ENCODE measurements at places on chromosomes 13 and 19.

DNA sequence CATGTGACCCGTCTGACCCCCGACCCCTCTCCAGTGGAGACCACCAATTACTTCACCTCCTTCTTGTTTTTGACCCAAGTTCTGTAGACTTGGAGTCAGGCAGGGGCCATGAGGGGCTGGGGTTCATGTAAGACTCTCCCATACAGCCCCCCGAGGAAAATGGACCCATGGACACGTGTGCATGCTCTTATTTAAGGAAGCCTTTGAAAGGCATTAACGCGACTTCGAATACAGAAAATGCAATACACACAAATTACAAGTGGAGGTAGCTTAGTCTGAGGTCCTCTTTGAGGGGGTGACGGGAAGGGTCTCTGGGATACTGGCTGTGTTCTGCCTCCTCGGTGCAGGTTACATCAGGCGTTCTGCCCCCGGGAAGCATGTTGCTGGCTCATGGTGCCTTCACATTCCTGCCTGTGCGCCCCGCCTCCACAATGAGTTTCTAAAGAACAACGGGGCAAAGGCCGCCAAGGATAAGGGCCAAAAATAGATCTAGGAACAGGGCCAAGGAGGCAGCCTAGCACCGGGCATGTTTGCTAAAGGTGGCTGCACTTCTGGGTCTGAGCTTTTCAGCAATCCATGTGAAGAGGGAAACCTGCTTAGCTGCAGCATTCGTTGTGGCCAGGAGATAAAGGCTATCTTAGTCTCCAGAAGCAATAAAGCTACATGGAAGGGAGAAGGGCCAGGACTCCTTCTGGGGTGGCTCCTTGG is 54.5 kb downstream of the RAB20 start:
- no peak overlapping the region for H3K27ac ChIP-seq
- no peak overlapping the region for H3K4me3 ChIP-seq
- H3K4me1 ChIP-seq, result no peaks in the 10 kb centered on the region
- no peak for DNase-seq

DNA sequence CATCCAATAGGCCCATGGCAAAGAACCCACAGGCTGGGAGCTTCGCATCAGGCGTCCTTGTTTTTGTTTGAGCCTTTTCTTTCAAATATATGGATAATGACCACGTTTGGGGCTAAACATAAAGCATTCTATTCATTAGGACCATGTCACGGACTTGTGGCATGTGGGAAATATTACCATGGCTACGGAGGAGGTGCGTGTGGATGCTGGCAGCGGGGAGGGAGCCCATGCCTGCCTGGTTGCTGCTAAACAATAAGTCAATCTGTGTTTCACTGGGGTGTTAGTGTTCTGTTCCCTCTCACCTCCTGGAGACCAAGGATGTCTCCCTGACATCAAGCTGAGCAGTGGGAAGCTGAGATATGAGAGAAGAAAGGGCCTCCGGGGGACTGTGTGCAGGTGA is 121.1 kb downstream of the IRS2 start:
- H3K27me3 ChIP-seq, result peaks cover 6% of the 10 kb centered on the region
- no peak for DNase-seq
- H3K36me3 ChIP-seq, result no peaks in the 10 kb centered on the region
- H3K27ac ChIP-seq, result no peak overlapping the region

GRCh38 chr13:98385606-98386005 is 191.3 kb downstream of the STK24 start:
- H3K27me3 ChIP-seq, result peaks cover 18% of the 10 kb centered on the region
- no peak overlapping the region for H3K27ac ChIP-seq
- H3K36me3 ChIP-seq, result no peaks in the 10 kb centered on the region

DNA sequence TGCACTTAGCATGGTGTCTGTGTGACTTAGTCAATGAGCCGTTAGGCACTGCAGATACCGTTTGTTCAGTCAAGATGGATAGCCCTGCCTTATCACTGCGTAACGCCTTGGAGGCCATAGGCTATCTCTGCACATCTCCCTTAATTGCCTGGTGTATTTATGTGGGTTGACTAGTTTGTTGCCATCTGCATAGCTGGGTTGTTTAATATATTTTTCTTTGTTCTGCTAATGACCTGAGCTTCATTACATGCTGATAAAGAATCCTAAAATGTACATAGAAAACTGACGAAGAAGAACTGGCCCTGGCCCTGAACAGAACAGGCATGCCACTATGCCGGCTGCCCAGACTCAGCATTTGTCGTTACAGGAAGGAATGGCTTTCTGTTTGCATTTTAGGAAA is 297.8 kb downstream of the SHISA2 start:
- DNase-seq, result no peak
- H3K4me1 ChIP-seq, result peaks cover 7% of the 10 kb centered on the region
- no peaks in the 10 kb centered on the region for H3K36me3 ChIP-seq
- H3K27me3 ChIP-seq, result peaks cover 15% of the 10 kb centered on the region
- no peak overlapping the region for H3K4me3 ChIP-seq

GRCh38 chr13:44305286-44305685 is 68.3 kb upstream of the SERP2 start:
- H3K36me3 ChIP-seq, result no peaks in the 10 kb centered on the region
- H3K27ac ChIP-seq, result no peak overlapping the region
- no peak for DNase-seq
- peaks cover 6% of the 10 kb centered on the region for H3K27me3 ChIP-seq

GRCh38 chr19:19540064-19540714 is 2.1 kb downstream of the CILP2 start:
- peak; percentile 79 for DNase-seq
- H3K27ac ChIP-seq, result peak overlapping the region; percentile 73
- peaks cover 18% of the 10 kb centered on the region for H3K27me3 ChIP-seq
- H3K4me1 ChIP-seq, result peaks cover 21% of the 10 kb centered on the region

GRCh38 chr19:28134311-28134710 is 1078.6 kb downstream of the UQCRFS1 start:
- no peaks in the 10 kb centered on the region for H3K4me1 ChIP-seq
- no peaks in the 10 kb centered on the region for H3K36me3 ChIP-seq
- DNase-seq, result no peak
- H3K27me3 ChIP-seq, result no peaks in the 10 kb centered on the region
- no peak overlapping the region for H3K27ac ChIP-seq

DNA sequence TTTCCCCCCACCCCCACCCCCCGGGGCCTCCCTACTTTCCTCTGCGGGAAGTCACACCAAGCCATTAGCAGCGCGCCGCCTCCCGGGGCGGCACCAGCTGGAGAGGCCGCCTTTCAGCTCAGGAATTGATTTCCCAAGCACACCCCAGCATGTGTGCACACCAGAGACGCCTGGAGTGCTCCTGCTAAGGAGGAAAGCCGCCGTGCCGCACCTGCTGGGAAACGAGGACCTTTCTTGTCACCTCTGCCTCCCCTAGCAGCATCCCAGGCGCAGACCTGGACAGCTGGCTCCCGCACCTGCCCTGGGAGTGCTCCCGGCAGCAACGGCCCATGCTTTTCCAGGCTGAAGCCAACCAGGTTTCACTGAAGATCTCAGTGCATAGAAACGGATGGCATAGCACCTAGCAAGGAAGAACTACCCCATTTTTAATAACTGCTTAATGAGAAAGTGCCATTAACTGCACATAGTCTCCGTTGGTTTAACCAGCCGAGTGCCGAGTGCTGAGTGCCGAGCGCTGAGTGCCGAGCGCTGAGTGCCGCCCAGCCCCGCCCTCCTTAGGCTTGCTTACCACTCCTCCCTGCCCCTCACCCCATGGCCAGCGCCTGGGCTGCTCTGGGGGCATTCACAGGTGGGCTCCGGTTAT is 165.0 kb downstream of the USP12 start:
- H3K4me1 ChIP-seq, result peaks cover 4% of the 10 kb centered on the region
- H3K27me3 ChIP-seq, result peaks cover 43% of the 10 kb centered on the region
- no peak for DNase-seq
- H3K27ac ChIP-seq, result no peak overlapping the region
- peak overlapping the region; percentile 61 for H3K4me3 ChIP-seq

DNA sequence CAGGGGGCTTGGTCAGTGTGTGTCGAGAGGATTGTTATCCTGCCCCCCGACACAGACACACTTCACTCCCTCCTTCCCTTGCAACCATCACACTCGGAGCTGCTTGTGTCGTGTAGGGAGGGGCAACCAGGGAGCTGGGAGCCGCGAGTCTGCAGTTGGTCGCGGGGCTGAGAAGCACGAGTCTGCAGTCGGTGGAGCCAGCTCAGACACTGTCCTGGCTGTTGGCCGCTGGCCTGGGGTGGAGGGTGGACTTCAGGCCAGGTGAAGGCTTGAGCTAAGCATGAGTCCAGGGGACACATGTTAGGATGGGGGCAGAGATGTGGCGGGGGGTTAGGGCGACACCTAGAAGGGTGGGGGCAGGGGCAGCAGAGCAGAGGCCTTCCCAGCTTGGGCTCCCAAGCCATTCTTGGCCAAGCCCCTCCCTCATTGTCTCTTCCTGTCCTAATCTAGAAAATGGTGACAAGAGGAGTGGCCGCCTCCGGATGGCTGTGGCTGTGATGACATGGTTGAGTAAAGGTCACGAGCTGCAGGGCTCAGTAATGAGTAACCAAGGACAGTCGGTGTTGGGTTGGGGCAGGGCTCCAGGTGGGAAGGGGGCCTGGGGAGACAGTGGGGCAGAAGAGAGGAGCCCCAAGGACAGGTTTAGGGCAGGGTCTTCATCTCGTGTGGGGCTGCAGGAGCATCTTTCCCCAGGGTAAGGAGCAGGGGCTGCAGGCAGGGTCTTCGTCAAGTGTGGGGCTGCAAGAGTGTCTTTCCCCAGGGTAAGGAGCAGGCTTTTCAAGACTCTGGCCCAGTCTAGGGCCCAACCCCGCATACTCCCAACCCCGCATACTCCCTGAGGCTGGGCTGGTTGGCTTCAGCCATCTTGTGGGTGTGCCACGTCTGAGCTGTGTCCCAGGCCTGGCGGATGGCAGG is 8.6 kb downstream of the PPP5C start:
- H3K27ac ChIP-seq, result peak overlapping the region; percentile 24
- no peaks in the 10 kb centered on the region for H3K27me3 ChIP-seq
- peaks cover 16% of the 10 kb centered on the region for H3K36me3 ChIP-seq
- DNase-seq, result no peak
- H3K4me3 ChIP-seq, result no peak overlapping the region
- peaks cover 16% of the 10 kb centered on the region for H3K4me1 ChIP-seq

GRCh38 chr13:97026531-97027161 is 32.4 kb upstream of the OXGR1 start:
- peaks cover 13% of the 10 kb centered on the region for H3K27me3 ChIP-seq
- no peaks in the 10 kb centered on the region for H3K36me3 ChIP-seq
- H3K27ac ChIP-seq, result no peak overlapping the region
- no peak overlapping the region for H3K4me3 ChIP-seq
- DNase-seq, result no peak

- no peak for DNase-seq
- peaks cover 13% of the 10 kb centered on the region for H3K27me3 ChIP-seq
- H3K27ac ChIP-seq, result no peak overlapping the region
- H3K36me3 ChIP-seq, result no peaks in the 10 kb centered on the region
- no peak overlapping the region for H3K4me3 ChIP-seq
- H3K4me1 ChIP-seq, result no peaks in the 10 kb centered on the region
These were observed 61.1 kb upstream of the FAM216B start for GRCh38 chr13:42720113-42720857.

DNA sequence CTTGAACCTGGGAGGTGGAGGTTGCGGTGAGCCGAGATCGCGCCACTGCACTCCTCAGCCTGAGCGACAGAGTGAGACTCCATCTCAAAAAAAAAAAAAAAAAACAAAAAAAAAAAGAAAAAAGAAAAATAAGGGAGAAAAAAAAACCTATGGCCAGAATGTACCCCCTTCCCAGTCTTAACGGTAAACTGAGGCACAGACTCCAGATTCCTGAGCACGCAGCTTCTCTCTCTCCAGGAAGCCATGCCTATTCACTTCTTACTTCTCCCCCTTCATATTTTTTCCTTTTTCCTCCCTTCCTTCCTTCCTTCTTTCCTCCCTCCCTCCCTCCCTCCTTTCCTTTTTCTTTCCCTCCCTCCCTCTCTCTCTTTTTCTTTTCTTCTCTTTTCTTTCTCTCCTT is 5.4 kb downstream of the ADGRE2 start:
- H3K4me3 ChIP-seq, result no peak overlapping the region
- no peak overlapping the region for H3K27ac ChIP-seq
- peaks cover 6% of the 10 kb centered on the region for H3K4me1 ChIP-seq
- no peaks in the 10 kb centered on the region for H3K36me3 ChIP-seq
- DNase-seq, result no peak

DNA sequence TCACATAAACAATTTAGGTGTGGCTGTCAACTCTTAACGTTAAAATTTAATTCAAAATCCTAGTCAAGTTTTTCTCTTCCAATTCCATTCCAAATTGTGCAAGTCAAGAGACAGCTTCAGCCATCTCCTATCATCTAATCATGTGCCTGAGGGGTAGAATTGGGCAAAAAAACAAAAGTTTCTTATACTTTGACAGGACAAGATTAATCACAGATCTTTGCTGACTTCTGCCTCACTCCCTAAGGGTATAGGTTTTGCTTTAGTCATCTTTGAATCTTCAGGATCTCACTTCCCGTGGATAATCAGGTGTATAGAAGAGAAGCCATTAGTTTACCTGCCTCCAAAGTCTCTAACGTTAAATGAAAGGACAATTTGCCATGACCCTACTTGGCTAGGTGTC is 24.6 kb downstream of the RNF17 start:
- H3K4me3 ChIP-seq, result no peak overlapping the region
- DNase-seq, result no peak
- no peaks in the 10 kb centered on the region for H3K36me3 ChIP-seq
- no peak overlapping the region for H3K27ac ChIP-seq

- no peaks in the 10 kb centered on the region for H3K27me3 ChIP-seq
- DNase-seq, result no peak
- peaks cover 52% of the 10 kb centered on the region for H3K36me3 ChIP-seq
These were observed 19.0 kb downstream of the FNDC3A start for GRCh38 chr13:48994706-48995105.

- no peak for DNase-seq
- H3K36me3 ChIP-seq, result no peaks in the 10 kb centered on the region
- no peak overlapping the region for H3K4me3 ChIP-seq
- H3K27me3 ChIP-seq, result peaks cover 58% of the 10 kb centered on the region
- no peak overlapping the region for H3K27ac ChIP-seq
These were observed 17.2 kb downstream of the KCNC3 start for GRCh38 chr19:50311723-50312635.

DNA sequence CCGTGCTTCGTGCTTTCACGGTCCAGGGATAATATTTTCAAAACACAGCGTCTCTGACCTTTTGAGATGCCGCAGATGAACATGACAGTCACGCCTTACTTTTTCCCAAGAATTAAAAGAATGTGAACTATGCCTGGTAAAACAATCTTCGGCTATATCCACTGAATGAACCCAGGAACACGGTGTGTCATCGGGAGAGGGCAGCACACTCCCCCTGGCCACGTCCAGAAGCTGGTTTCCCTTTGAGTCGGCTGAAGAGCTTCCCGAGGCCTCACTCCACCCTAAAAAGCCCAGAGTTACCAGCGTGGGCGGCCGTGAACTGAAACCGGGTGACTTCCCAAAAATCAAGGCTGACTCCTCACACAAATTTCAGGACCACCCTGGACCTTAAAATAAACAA is 22.9 kb upstream of the SHISA2 start:
- no peak overlapping the region for H3K4me3 ChIP-seq
- H3K4me1 ChIP-seq, result peaks cover 2% of the 10 kb centered on the region
- peaks cover 39% of the 10 kb centered on the region for H3K27me3 ChIP-seq
- no peaks in the 10 kb centered on the region for H3K36me3 ChIP-seq
- no peak overlapping the region for H3K27ac ChIP-seq

All from activated naive CD8-positive, alpha-beta T cell treated with anti-CD3 and anti-CD28 coated beads, Interleukin-2, amount 10 ng/mL, durations not matched to agents 7 days and 5 days (primary cell).